ENCODE measurements at places on chromosomes 2 and 18.

GRCh38 chr2:32249731-32250236 lies 14.9 kb downstream of the NLRC4 start:
- no peak for DNase-seq

DNA sequence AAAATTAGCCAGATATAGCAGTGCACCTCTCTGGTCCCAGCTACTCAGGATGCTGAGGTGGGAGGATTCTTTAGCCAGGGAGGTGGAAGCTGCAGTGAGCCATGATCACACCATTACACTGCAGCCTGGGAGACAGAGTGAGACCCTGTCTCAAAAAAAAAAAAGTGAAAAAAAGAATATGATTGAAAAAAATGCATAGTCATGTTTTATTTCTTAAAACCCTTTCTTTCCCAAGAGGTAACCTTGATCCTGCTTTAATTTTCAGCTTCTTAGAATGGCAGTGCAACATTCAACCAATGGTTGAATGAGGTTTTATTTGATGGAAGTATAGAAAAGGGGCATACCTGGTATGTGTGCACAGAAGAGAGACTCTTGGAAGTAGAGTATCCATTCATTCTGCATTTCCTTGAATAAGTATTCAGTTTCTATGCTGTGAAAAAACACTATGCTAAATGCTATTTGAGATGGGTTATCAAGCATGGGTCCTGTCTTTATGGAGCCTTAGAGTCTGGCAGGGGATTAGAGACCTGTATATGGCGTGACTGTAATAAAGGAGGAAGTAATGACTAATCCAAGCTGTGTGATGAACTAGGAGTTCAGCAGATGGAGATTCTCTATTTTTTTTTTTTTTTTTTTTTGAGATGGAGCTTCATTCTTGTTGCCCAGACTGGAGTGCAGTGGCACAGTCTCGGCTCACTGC lies 146.3 kb downstream of the WDSUB1 start:
- no peak for DNase-seq

- DNase-seq, result no peak
Observed at GRCh38 chr2:216635701-216636550, 2.7 kb downstream of the IGFBP2 start.

GRCh38 chr2:188267776-188268175 lies 23.9 kb upstream of the GULP1 start:
- DNase-seq, result no peak

GRCh38 chr2:179260224-179260623 lies 4.4 kb downstream of the SESTD1 start:
- no peak for DNase-seq

GRCh38 chr2:134218414-134218813 lies 35.5 kb upstream of the MGAT5 start:
- no peak for DNase-seq

DNA sequence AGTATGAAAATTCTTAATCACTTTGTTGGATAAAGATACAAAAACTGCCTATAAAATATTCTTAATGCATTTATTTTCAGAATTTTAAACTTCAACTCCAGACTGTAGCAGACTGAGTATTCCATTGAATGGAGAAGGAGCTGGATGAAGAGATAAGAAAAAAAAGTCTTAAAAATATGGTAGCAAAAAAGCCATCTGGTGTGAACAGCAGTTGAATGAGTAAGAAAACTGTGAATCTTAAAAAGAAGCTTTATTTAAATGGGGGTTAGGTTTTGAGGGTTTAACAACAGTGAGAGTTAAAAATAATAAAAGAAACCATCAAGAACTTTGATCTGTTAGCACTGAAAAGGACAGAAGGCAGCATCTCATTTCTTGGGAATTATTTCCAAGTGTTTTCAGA lies 91.5 kb downstream of the KCNH7 start:
- DNase-seq, result no peak

DNA sequence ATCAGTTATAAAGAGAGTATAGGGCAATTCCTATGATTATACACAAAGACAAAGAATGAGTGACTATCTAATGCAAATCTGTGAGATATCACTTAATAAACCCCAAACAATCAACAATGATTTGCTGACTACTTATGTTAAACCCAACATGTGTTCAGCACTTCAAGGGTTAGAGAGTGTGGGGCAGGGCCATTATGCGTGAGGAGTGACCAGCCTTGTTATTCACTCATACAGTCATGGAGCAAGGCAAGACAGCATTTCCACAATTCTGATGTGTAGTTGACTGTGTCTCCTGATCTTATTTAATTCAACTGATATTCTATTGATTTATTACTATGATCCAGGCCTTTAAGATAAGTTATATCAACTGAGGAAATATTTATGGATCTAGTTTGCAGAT lies 251.7 kb downstream of the CYRIA start:
- DNase-seq, result no peak

GRCh38 chr2:189179570-189179950 lies at the start of gene COL5A2:
Gene COL5A2 (minus strand): TSS chr2:189179761. CDS start chr2:189179604, 157 bp downstream.
- peak; percentile 95 for DNase-seq

DNA sequence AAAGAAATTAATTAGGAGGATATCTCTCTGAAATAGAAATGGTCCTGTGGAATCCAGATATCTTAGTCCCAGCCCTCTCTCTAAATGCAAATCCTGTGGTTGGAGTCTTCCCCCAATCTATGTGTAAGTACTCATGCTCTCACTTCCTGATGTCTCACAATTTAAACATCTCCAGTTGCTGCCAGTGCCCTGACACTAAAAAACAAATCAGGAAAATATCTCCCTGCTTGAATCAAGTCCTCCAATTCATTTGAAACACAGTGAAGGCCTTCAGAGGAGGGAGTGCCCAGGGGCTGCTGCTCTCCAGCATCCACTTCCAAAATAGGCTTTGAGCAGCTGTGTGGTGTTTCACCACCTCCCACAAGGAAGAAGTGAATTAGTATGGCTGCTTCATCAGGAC lies 413.8 kb downstream of the RAD51AP2 start:
- no peak for DNase-seq

- DNase-seq, result no peak
Observed at GRCh38 chr18:80167331-80167730, 58.3 kb downstream of the ADNP2 start.

GRCh38 chr2:218405086-218405745 lies 5.5 kb downstream of the CTDSP1 start:
- DNase-seq, result no peak

- DNase-seq, result peak; percentile 23
Observed at GRCh38 chr2:12051831-12052230, 305.4 kb downstream of the LPIN1 start.

DNA sequence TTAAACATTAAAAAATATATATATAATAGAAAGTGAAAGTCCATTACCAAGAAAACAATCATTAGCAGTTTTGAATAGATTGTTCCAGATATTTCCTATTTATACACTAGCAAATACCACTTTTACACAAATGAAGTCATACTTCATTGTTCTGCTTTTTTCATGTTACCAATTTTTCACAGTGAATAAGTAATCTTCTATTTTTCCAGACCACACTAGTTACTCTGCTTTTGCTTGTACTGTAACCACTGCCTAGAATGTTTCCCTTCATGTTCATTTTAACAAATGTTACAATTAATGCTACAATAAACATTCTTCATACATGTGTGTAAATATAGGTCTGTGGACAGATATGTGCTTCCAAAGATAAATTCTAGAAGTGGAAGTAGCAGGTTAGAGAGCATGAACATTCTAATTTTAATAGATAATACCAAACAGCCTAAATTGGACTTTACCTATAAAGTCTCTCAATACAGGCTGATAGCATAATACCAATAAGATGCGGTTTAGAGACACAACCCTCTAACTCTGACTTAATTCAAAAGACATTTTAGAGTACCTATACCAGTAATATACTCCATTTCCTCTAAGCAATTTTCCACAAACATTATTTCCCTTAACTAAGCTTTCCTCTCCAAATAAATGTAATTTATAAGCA lies 17.0 kb downstream of the ITSN2 start:
- no peak for DNase-seq

- DNase-seq, result no peak
Observed at GRCh38 chr2:120401275-120402066, 55.5 kb downstream of the INHBB start.

DNA sequence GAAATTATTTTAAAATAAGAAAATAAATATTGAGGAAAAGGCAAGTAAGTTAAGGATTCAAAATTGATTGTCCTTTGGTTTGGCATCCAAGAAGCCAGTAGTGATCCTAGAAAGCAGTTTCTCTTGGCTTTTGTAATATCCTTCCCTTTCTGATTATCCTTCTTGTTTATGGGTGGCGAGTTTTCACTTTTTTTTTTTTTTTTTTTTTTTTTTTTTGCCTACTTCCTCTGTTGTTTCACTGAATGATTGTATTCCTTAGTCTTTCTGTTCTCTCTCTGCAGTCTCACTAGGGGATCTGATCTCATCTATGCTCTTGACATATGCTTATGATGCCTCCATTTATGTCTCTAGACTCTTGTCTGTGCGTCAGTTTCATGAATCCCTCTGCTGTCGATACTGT lies 4.2 kb downstream of the NAPG start:
- no peak for DNase-seq

GRCh38 chr2:219627103-219628100 lies at the start of gene SLC4A3:
Gene SLC4A3 (plus strand): TSS chr2:219627630. CDS start chr2:219627993, 363 bp downstream.
- no peak for DNase-seq

GRCh38 chr2:117703858-117704257 lies 110.6 kb upstream of the DDX18 start:
- DNase-seq, result no peak

GRCh38 chr2:26355038-26355995 lies 8.7 kb upstream of the ADGRF3 start:
- DNase-seq, result peak; percentile 89

DNA sequence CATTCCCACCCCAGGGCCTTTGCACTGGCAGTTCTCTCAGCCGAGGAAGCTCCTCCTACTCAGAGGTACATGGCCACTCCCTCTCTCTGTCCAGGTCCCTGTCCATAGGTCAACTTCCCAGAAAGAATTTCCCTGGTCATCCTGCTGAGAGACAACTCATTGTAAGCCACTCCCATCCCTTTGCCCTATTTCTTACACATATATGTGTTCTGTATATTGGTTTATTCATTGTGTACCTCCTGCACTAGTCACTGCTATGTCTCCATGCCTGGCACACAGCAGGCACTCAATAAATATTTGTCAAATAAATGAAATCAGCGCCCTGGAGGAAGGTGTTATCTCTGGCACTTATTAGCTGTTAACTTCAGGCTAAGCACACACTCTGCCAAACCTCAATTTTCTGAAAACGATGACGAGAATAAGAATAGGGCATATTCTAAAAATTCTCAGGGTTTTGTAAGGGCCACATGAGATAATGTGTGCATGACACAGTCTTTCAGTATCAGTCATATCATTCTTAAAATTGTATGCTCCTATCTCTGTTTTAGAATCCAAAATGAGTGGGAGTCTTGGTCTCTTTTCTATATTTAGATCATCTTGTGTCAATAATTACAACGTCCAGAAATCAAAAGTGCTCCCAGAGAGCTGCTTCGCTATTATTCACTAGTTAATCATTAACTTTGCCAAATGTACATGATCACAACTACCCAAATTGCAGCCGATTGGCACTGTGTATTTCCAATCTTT lies 198.0 kb downstream of the ALK start:
- DNase-seq, result no peak

- DNase-seq, result no peak
Observed at GRCh38 chr2:232139171-232139594, 177.7 kb downstream of the DIS3L2 start.

GRCh38 chr2:29242621-29243375 lies 127.6 kb downstream of the CLIP4 start:
- DNase-seq, result no peak

- DNase-seq, result no peak
Observed at GRCh38 chr18:79558933-79559416, 120.6 kb upstream of the CTDP1 start.

DNA sequence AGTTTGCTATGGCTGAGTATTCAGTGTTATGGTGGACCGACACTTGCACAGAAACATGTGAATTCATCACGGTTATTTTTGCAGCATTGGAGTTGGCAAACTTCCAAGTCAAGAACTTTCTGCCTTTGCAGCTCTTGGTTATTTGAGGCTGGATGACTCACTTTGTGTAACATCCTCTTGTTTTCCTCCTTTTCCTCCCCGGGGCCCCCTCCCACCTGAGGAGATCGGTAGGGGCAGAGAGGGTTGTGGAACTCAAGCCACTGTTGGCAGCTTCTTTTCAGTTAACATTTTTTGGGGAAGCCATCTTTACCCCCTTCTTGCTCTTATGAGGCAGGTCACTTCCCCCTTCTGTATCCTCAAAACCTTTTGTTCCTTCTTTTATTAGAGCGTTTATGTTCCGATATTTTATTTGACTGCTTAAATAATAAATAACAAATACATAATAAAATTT lies 48.6 kb downstream of the DDX1 start:
- DNase-seq, result peak; percentile 45

- no peak for DNase-seq
Observed at GRCh38 chr18:8301427-8302172, 307.6 kb upstream of the RAB12 start.

DNA sequence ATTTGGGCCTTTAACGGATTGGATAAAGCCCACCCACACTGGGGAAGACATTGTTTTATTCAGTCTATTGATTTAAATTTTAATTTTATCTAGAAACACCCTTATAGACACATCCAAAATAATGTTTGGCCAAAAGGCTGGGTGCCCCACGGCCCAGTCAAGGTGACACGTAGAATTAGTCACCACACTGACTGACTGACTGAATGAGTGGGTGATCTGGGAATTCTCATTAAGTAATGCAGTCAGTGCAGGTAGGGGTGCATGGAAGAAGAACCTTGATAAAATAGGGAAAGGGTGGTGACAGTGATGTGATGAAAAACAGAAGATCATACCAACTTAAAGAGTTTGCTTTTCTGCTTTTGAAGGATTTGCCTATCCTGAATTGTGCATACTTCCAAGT lies 554.8 kb downstream of the DCC start:
- DNase-seq, result no peak

DNA sequence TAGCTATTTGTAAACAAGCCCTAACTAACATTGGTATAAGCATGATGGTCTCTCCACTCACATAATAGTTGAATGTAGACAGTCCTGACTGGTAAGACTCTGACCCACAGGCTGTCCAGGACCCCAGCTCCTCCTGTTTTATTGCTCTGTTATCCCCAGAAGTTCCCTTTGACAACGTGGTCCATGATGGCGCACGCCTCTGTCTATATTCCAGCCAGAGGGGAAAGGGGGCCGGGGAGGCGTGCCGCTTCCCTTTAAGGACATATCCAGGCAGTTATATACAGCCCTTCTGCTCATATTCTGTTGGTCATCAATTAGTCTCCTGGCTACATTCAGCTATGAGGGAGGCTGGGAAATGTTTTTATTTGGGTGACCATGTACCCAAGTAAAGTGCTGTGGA lies 6.7 kb downstream of the DYSF start:
- DNase-seq, result no peak

DNA sequence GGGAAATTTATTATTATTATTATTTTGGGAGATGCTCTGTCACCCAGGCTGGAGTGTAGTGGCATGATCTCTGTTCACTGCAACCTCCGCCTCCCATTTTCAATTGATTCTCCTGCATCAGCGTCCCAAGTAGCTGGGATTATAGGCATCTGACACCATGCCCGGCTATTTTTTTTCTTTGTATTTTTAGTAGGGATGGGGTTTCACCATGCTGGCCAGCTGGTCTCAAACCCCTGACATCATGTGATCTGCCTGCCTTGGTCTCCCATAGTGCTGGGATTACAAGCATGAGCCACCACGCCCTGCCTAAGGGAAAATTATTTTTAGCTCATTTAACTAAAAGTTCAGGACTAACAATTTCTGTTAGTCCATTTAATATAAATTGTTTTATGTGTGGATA lies 109.2 kb upstream of the SESTD1 start:
- DNase-seq, result no peak

GRCh38 chr2:127105656-127106456 lies 1.1 kb downstream of the BIN1 start:
- DNase-seq, result no peak
